Naive B cell (primary cell): ENCODE measurements at places on chromosomes 5 and 9.

- no peaks in the 10 kb centered on the region for H3K36me3 ChIP-seq
- no peak overlapping the region for H3K27ac ChIP-seq
- H3K4me1 ChIP-seq: no peaks in the 10 kb centered on the region
- no peak for DNase-seq
Measured at GRCh38 chr5:170135796-170136490, 30.2 kb downstream of the FOXI1 start.

DNA sequence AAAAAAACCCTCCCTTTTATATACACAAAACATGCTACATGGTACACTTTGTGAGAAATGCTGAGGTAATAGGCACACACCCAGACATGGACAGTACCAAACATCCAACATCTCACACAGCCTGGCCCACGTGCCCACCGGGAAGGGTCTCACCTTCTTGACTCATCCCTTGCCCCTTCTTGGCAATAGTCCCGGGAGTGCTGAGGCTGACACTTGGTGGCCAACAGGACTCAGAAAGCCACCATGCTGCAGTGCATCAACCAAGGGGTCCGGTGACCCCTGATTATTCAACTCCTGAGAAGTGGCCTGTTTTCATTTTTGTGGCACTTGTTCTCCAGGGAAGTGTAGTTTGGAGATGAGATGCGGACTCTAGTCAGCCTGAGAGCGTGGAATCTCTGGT, 35.0 kb downstream of the ANGPTL2 start:
- no peaks in the 10 kb centered on the region for H3K27me3 ChIP-seq
- no peaks in the 10 kb centered on the region for H3K4me1 ChIP-seq
- no peak overlapping the region for H3K27ac ChIP-seq
- H3K36me3 ChIP-seq: peaks cover 5% of the 10 kb centered on the region
- no peak for DNase-seq

DNA sequence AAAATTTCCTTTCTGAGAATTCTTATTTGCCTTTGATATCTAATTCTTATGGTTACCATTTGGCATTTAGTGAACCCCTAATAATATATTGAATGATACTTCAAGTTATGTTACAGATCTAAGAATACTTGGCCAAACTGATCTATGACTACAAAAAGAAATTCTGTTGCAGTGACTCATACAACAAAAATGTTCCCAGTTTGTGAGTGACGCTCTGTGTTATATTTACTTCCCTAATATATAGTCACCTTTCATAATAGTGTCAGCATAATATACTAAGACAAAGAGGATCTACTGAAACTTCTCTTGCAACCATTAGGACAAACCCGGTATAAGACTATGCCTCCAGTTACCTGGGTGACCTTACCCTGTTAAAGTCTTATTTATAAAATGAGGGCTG, 216.9 kb upstream of the TLX3 start:
- no peaks in the 10 kb centered on the region for H3K27me3 ChIP-seq
- DNase-seq: no peak
- H3K4me3 ChIP-seq: no peak overlapping the region
- H3K27ac ChIP-seq: no peak overlapping the region
- no peaks in the 10 kb centered on the region for H3K4me1 ChIP-seq
- H3K36me3 ChIP-seq: no peaks in the 10 kb centered on the region

GRCh38 chr5:73370095-73370494, 78.5 kb downstream of the FOXD1 start:
- H3K4me3 ChIP-seq: no peak overlapping the region
- H3K27me3 ChIP-seq: peaks cover 57% of the 10 kb centered on the region

- H3K4me3 ChIP-seq: no peak overlapping the region
- no peaks in the 10 kb centered on the region for H3K27me3 ChIP-seq
- H3K36me3 ChIP-seq: no peaks in the 10 kb centered on the region
- H3K4me1 ChIP-seq: no peaks in the 10 kb centered on the region
Measured at GRCh38 chr5:153367466-153367865, 123.0 kb upstream of the GRIA1 start.

DNA sequence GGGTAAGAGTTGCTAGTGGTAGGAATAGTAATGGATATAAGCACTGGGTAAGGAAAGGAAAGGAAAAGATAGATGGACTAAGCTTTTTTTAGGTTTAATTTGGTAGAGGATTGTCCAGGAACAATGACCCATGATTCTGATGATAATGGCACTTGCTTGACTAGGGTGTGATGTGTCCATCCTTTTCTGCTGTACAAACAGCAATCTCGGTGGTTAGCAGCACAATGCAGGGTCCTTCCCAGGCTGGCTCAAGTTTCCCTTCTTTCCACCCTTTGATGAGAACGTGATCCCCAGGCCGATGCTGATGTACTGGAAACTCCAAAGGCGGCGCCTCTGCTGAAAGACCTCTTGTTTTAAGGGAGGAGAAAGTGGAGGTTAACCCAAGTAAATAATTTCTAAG, 105.3 kb downstream of the TMEM167A start:
- H3K4me3 ChIP-seq: no peak overlapping the region
- no peaks in the 10 kb centered on the region for H3K4me1 ChIP-seq
- H3K36me3 ChIP-seq: peaks cover 24% of the 10 kb centered on the region
- DNase-seq: no peak

DNA sequence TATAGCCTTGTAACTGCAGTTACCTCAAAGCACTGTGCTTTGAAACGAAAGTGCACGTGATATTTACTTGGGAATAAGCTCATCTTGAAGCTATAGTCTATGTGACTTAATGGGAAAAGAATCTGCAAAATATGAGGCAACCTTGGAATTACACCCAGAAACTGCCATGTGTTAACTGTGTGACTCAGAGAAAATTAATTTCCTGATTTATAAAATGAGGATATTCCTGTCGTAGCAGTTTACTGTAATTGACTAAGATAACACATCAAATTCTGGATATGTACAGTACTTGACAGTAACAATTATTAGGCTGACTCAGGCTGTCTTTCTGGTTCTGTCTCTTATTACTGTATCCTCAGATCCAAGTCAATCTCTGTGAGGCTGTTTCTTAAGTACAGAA, 1079.9 kb upstream of the ACO1 start:
- H3K4me1 ChIP-seq: peaks cover 16% of the 10 kb centered on the region
- no peaks in the 10 kb centered on the region for H3K36me3 ChIP-seq
- DNase-seq: no peak

- no peaks in the 10 kb centered on the region for H3K27me3 ChIP-seq
- peaks cover 12% of the 10 kb centered on the region for H3K4me1 ChIP-seq
- H3K36me3 ChIP-seq: peaks cover 22% of the 10 kb centered on the region
- DNase-seq: no peak
- no peak overlapping the region for H3K4me3 ChIP-seq
Measured at GRCh38 chr5:33479311-33479710, 38.5 kb downstream of the TARS1 start.

GRCh38 chr9:69759021-69759420, 790 bp downstream of the PTAR1 start:
- no peak for DNase-seq
- no peaks in the 10 kb centered on the region for H3K27me3 ChIP-seq
- H3K27ac ChIP-seq: peak overlapping the region; percentile 96
- peaks cover 18% of the 10 kb centered on the region for H3K4me1 ChIP-seq
- peak overlapping the region; percentile 98 for H3K4me3 ChIP-seq

DNA sequence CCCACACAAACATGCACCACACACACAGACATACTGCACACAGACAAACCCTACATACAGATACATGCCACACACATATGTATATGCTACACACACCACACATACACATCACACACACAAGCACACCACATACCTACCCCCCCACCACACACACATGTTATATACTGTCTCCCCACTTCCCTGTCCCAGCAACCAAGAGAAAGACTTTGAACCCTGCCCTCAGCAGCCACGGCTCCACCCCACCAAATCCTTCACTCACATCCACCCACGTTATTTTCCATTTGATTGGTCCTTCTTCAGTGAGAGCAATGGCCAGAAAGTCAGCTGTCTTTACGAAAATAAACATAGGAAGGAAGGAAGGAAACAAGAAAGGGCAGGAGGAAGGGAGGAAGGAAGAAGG, 479.8 kb downstream of the DIRAS2 start:
- H3K4me1 ChIP-seq: no peaks in the 10 kb centered on the region
- H3K27me3 ChIP-seq: no peaks in the 10 kb centered on the region
- no peak for DNase-seq
- H3K36me3 ChIP-seq: no peaks in the 10 kb centered on the region
- no peak overlapping the region for H3K4me3 ChIP-seq
- H3K27ac ChIP-seq: no peak overlapping the region

GRCh38 chr9:89528131-89528530, 30.2 kb upstream of the SEMA4D start:
- no peak overlapping the region for H3K4me3 ChIP-seq
- H3K36me3 ChIP-seq: no peaks in the 10 kb centered on the region
- H3K27me3 ChIP-seq: no peaks in the 10 kb centered on the region

DNA sequence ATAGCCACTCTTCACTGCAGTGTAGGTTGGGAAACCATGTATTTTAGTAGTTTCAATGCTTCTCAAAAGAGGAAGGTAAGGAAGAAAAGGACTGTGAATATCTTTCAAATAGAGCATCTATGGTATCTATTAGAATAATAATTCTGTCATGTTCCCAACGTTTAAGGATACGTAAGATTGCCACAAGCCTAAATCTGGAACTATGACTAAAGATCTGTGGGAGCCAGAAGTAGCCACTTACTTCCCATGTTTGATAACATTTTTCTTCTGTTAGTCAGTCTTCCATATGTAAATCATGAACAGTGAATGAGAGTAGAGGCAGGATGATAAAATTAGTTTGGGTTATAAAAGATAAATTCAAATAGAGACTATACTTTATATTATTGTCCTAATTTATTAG, 16.3 kb upstream of the MROH2B start:
- H3K36me3 ChIP-seq: no peaks in the 10 kb centered on the region
- no peak for DNase-seq
- no peaks in the 10 kb centered on the region for H3K27me3 ChIP-seq
- no peak overlapping the region for H3K27ac ChIP-seq
- H3K4me1 ChIP-seq: no peaks in the 10 kb centered on the region
- no peak overlapping the region for H3K4me3 ChIP-seq

GRCh38 chr9:69020301-69021145, 6.6 kb upstream of the PRKACG start:
- no peak overlapping the region for H3K27ac ChIP-seq
- no peaks in the 10 kb centered on the region for H3K36me3 ChIP-seq
- H3K27me3 ChIP-seq: no peaks in the 10 kb centered on the region
- no peaks in the 10 kb centered on the region for H3K4me1 ChIP-seq
- no peak overlapping the region for H3K4me3 ChIP-seq
